ENCODE measurements at places on chromosomes 2 and 18.
A peak's percentile ranks its signal among the peaks of the same experiment; 100 is the strongest.

DNA sequence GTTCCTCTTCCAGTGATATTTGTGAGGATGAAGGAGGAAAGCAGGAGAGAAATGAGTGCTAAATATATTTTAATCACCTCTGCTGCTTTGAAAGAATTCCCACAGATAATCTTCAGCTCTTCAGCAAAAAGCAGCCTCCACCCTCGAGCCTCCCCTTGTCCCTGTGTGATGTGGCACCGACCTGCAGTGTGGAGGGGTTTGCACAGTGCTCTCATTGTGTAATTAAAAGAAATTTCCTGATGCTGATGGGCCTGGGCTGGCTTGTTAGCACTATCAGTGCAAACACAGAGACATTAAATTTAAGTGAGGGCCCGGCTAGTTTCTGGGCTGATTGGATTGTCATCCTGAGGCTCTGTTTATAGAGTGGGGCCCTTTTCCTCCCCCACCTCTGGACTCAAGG is 53.4 kb downstream of the KIF5C start:
- no peak for DNase-seq

DNA sequence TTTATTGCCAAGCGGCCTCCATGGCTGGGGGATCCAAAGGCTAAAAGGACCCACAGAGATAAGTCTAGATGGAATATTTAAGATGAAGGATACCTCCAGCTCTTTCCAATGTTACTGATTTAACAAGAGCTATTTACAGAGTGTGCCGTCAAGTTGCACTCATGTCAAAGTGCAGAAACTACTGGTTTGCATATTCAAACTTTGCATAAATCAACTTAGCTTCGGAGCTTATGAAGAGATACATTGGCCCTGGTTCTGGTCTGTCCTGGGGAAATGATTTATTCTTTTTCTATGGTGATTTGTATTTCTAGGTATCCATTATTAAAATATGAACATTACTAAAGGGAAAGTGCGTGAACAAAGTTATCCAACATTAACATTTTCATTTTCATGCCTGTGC is 14.4 kb upstream of the MYO5B start:
- no peak for DNase-seq

DNA sequence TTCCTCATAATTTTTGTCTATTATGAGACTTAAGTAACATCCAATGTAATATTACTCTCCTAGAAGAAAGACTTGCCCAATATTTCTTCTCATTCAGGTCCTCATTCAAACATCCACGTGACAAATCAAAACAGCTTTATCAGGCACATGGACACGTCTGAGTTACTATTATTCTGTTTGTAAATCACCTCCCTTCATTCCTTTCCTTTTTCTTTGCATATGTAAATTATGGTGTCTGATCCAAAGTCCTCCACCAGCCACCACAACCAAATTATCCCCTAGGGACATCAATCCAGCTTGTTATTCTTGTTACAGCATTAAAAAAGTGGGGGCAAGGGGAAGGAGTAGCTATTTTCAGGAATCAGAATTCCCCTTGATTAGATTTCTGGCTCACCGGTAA is 7.1 kb downstream of the TMEM163 start:
- no peak for DNase-seq

DNA sequence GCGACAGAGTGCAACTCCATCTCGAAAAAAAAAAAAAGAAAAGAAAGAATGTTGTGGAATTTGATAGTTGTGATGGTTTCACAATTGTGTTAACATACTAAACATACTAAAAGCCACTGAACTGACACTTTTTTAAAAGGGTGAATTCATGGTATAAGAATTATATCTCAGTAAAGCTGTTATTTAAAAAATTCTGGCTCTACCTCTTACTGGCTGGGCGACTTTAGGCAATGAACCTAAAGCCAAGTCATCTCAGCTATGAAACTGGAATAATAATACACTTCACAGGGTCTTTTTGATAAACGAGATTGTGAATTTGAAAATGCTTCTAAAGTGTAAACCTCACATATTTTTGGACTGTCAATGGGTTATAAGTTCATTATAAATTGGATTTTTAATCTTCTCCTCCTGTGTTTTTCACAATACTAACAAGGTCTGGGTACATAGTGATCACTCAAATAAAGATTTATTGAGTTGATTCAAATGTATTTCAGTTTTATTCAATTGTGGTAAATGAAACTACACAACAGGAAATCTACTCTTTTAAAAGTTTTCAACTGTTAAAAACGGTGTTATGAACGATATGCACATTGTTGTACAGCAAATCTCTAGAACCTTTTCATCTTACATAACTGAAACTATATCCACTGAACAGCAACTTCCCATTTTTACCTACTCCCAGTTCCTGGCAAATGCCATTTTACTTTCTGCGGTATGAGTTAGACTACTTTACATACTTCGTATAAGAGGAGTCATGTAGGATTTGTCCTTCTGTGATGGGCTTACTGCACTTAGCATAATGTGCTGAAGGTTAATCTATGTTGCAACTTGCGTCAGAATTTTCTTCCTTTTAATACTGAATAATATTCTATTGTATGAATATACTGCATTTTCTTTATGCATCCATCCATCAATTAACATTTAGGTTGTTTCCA is 43.0 kb upstream of the GTF2A1L start:
- peak; percentile 12 for DNase-seq

- no peak for DNase-seq
These were observed 1.7 kb upstream of the SRBD1 start for GRCh38 chr2:45612731-45613130.

DNA sequence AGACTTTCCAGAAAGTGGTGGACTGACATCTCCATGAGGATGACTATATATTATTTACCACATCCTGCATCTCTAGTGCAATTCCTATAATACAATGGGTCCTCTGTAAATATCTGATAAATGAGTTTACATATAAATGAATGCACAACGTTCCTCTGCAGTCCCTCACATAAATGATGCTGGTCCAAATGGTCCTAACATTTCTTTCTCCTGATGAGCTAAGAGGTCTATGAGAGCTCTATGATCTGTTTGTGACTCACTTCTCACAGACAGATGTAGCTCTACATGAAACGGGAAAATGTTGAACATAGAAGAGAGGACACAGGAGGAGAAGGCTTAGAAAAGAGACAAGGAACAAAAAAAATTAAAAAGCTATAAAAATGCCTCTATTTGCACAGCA is 201.2 kb upstream of the PIK3C3 start:
- DNase-seq, result no peak

Measured in NB4 (cell line).